ENCODE measurements at places on chromosomes 2 and 18. TPM values are rescaled to one million over a fixed set of nuclear protein-coding genes. Genes with fewer than 3 reads are reported as not detected.

DNA sequence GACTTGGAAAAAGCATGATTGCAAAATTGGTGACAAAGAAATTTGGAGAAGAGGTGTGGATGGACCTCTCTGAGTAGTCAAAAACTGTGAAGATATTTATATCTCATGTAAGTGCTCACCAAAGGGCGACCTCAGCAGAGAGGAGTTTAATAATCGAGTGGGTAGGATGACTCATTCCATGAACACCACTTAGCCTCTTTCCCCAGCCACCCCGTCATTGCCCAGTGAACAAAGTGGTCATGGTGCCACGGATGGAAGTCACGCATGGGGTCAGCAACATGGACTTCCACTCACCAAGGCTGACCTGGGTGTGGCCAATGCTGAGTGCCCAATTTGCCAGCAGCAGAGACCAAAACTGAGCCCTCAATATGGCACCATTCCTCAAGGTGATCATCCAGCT is 997.4 kb upstream of the GYPC start:
- DNase-seq = no peak
- H3K4me3 ChIP-seq = no peak overlapping the region
- no peaks in the 10 kb centered on the region for H3K4me1 ChIP-seq
- H3K36me3 ChIP-seq = peaks cover 1% of the 10 kb centered on the region
- no peak overlapping the region for H3K27ac ChIP-seq

FBXO48 gene
- total RNA-seq = 3.2 TPM

SNED1 gene
- 4.1 TPM for total RNA-seq

FOXI3 gene
- total RNA-seq = not detected

DNA sequence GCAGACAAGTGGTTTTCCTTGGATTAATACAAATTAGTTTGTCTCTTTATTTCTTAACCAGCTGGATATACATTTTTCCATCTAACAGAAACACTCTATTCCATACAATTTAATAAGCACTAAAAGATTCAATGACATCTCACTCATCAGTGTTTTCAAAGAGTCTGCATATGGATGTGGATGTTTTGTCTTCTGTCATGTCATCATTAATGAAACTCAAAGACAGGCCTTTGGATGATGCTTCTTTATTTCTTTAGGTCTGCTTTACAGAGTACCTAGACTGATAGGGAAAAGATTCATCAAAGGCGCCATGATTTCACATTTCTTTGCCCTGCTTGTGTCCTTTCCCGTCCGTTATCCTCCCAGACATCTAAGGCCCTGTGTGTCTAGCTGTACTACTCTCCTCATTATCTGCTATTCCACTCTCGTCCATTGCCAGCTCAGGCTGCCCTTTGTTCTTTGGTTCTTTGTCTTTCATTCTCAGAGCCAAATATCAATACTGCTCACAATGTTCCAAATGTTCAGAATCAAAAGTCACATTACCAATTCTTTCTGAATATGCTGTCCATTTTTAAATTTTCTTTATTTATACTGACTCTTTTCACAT is 232.3 kb upstream of the CHAC2 start:
- H3K36me3 ChIP-seq = no peaks in the 10 kb centered on the region
- peaks cover 7% of the 10 kb centered on the region for H3K27me3 ChIP-seq
- DNase-seq = no peak
- H3K4me3 ChIP-seq = no peak overlapping the region
- H3K4me1 ChIP-seq = no peaks in the 10 kb centered on the region

All from activated T-cell treated with anti-CD3 and anti-CD28 coated beads, Interleukin-2, amount 50 U/mL, for 72 hours (primary cell).